ENCODE measurements at places on chromosomes 16 and 17.

DNA sequence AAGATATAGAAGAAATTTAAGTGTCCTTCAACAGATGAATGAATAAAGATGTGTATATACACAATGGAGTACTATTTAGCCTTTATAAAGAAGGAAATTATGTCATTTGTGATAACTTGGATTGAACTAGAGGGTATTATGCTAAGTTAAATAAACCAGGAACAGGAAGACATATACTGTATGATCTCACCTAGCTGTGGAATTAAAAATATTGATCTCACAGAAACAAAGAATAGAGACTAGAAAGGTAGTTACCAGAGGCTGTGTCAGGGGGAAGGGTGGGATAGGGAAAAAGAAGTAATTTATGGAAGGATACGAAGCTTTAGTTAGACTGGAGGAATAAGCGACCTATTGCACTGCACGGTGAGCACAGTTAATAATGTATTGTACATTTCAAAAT lies 5.4 kb upstream of the ZNF267 start:
- DNase-seq = no peak

DNA sequence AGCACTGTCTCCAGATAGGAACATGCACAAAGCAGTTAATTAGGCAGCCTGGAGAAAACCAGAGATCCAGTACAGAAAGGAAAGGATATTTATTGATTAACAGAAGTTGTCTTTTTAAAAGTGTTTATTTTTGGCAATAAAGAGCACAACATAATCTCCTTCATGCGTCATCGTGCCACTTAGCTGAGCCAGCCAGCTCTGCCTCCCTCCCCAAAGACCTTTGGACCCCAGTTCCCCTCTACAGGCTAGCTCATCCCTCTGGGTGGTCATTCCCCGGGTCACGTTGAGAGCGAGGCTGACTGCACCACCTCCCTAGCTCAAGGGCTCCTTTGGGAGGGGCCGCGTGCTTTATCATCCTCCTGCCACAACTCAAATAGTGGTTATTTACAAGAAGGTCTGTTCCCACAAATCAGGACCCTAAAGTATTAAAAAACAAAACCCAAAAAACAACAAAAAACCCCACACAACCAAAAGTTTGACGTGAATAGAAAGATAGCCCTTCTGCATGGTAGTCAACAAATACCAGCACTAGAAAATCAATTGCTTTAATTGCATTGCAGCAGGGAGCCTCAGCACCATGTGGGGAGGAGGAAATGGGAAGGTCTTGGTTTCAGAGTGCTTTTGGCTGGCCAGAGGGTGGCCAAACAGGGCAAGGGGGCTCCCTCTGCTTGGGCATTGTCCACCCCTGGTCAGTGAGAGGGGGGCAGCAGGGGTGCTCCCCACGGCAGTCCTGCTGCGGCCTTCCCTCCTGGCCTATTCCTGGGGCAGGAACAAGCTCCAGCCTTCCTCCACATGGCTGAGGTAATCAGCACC lies 9.6 kb downstream of the POLR2C start:
- peak; percentile 79 for DNase-seq

GRCh38 chr16:54942353-54942943 lies 11.8 kb downstream of the IRX5 start:
- DNase-seq = no peak

- DNase-seq = no peak
These were observed 46.7 kb upstream of the GCSH start for GRCh38 chr16:81142864-81143263.

- DNase-seq = no peak
These were observed 58.1 kb upstream of the CRISPLD2 start for GRCh38 chr16:84761448-84762368.

DNA sequence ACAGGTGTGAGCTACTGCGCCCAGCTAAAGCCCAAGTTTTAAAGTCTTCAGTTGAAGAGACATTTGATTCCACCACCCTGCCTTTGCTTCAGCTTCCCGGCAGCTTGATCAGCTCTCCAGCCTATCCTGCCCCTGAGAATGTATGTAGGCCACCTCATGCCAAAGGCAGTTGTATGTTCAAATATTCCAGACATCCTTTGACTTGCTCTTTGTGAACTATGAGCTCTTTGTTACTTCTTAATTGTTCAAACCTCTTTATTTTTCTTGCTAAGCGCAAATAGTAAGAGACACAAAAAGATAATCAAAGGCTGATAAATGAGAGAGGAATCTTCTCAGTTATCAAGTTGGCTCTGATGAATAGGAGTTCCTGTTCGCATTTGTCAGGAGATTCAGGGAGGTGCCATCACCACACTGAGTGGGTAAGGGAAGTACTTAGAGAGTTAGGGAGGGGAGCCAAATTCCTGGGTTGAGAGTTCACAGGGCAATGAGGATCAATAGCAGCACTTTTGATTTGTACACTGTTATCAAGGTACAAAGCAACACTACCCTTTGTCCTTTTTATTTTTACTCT lies 32.0 kb upstream of the SUPT4H1 start:
- DNase-seq = no peak

GRCh38 chr17:38464723-38465390 lies 36.6 kb downstream of the ARHGAP23 start:
- DNase-seq = peak; percentile 75

DNA sequence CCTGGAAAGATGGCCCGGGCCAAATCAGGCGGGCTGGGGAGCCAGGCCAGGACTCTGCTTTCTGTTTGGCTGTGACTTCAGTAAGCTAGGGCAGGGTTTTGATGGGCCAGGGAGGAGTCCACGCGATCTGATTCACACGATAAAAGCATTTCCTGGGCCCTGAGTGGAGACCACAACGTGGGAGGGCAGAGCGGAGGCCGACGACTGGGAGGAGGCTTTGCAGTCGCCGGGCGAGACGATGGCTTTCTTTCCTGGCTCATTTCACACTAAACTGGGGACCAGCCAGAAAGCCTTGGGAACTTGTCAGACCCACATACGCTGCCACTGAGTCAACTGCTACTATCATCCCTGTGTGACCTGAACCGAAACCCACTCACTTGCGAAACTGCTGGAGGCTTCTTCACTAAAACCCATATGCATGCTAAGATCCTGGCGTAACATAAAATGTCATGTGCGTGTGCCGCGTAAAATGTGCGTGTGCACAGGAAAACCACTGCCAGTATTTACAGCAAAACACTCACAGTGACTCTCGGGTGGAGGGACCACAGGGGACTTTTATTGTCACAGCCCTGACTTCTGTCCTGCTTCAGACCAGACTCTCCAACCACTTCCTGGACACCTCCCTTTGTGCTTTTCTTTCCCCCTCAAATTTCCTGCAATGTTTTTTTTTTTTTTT lies 14.2 kb upstream of the RHBDF2 start:
- peak; percentile 92 for DNase-seq

DNA sequence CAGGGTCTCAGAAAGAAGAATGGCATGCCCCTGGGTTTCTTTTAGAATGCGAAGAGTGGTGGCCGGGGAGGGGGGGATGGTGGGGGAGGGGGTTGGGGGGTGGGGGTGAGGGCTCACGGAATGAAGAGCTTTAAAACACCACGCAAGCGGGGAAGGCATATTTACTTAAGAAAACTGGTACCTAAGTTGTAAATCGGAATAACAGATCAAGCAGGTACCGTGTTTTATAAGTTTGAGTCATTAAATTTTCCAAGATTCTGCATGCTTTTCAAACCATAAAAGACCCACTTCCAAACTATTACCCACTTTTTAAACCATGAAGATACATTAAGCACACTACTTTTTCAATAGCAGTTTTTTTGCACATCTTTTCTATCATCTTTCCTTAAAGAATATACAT lies 130.2 kb downstream of the STX8 start:
- DNase-seq = no peak

DNA sequence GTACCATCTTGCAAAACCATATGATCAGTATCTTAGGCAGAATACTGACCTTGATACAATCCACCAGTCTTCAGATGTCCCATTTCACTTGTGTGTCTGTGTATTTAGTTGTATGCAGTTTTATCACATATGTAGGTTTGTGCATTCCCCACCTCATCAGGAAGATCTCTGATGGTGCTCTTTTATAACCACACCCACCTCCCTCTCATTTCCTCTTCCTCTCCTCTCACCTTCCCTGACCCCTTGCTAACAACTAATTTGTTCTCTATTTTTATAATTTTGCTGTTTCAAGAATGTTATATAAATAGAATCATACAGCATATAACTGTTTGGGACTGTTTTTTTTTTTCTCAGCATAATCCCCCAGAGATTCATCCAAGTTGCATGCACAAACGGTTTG lies 52.0 kb upstream of the ACSM2B start:
- DNase-seq = no peak

DNA sequence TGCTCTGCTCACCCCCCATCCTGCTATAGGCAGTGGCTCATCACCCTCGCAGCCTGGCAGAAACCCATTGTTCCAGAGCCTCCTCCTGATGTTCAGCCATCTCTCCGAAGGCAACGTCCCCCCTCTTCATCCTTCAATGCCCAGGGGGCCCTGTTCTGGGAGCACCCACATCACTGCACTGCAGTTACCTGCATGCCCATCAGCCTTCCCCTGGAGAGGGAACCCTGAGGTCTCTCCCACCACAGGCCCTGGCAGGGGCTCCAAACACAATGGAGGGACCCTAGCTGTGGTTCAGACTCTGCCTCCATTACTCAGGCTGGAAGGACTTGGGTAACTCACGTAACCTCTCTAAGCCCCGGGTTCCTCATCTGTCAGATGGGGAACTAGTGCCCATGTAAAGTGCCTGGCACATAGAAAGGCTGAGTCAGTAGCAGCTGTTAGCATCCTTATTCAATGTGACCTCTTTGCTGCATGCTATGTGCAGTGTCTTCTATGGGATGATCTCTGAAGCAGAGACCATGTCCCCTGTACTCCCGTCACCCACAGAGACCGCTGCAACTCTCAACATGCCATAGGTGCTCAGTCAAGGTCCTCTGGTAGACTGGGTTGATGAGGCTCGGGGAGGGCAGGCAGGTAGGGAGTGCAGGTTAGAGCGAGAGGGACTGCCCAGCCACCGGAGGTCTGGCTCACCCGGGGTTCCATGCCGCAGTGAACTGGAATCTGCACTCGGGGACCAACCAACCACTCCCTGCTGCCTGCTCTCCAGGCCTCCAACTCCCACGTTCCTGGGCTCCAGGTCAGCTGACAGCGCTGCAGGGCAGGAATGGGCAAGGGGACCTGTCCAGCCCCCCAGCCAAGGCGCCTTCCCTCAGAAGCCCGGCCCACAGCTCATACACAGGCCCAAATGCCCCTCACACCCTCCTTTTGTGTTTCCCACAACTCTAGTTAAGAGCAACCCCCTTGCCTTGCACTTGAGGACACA lies 233.2 kb downstream of the ZNF423 start:
- no peak for DNase-seq

GRCh38 chr16:71358464-71358998 lies at the start of gene CALB2:
Gene CALB2 (plus strand): TSS chr16:71358723. CDS start chr16:71358793, 70 bp downstream.
- peak; percentile 78 for DNase-seq

GRCh38 chr17:4318596-4318995 lies 47.9 kb downstream of the UBE2G1 start:
- no peak for DNase-seq

- no peak for DNase-seq
These were observed 25.2 kb upstream of the PHB1 start for GRCh38 chr17:49439673-49440571.

- peak; percentile 32 for DNase-seq
These were observed 196.3 kb downstream of the IRF8 start for GRCh38 chr16:86095131-86095752.

DNA sequence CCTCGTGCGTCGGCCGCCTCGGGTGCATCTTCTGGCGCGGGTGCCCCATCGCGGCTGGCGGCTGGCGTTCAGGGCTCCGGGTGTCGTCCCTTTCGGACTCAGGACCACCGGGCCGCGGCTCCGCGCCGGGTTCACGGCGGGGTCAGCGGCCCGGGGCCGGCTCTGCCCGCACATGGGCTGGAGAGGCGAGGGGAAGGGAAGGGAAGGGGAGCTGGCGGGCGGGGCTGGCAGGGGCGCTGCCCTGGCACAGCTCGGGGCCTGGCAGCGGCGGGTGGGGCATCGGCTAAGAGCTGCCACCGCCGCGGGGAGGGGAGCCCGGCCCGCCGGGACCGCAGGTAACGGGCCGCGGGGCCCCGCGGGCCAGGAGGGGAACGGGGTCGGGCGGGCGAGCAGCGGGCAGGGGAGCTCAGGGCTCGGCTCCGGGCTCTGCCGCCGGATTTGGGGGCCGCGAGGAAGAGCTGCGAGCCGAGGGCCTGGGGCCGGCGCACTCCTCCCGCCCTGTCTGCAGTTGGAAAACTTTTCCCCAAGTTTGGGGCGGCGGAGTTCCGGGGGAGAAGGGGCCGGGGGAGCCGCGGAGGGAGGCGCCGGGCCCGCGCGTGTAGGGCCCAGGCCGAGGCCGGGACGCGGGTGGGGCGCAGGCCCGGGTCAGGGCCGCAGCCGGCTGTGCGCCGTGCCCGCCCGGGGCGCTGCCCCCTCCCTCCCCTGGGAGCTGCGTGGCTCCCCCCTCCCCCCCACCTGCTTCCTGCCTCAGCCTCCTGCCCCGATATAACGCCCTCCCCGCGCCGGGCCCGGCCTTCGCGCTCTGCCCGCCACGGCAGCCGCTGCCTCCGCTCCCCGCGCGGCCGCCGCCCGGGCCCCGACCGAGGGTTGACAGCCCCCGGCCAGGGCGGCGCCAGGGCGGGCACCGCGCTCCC lies 646 bp downstream of the HIC1 start:
- peak; percentile 75 for DNase-seq

Data from Peyer's patch (tissue), 4 donors.